IgD-negative memory B cell (primary cell): ENCODE measurements at places on chromosomes 7 and 10. TPM values are rescaled to one million over a fixed set of nuclear protein-coding genes. Genes with fewer than 3 reads are reported as not detected.

The SFTPA1 gene
- not detected for polyA plus RNA-seq

The HOXA3 gene
- polyA plus RNA-seq, result not detected

The NPC1L1 gene
- polyA plus RNA-seq, result not detected

The STAG3 gene
- polyA plus RNA-seq, result 61.5 TPM
